ENCODE measurements at places on chromosomes 7 and 10.
A peak's percentile ranks its signal among the peaks of the same experiment; 100 is the strongest.

DNA sequence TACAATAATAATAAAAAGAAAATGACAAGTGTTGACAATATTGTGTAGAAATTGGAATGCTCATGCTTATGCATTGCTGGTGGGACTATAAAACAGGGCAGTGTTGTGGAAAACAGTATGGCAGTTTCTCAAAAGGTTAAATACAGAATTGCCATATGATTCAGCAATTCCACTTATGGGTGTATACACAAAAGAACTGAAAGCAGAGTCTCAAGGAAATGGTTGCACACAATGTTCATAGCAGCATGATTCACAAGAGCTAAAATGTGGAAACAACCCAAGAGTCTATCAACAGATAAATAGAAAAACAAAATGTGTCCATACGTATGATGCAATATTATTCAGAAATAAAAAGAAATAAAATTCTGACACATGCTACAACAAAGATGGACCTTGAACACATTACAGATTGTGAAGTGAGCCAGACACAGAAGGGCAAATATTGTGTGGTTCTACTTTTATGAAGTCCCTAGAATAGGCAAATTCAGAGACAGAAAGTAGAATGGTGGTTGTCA lies 64.8 kb upstream of the GRM8 start:
- DNase-seq, result peak; percentile 88

DNA sequence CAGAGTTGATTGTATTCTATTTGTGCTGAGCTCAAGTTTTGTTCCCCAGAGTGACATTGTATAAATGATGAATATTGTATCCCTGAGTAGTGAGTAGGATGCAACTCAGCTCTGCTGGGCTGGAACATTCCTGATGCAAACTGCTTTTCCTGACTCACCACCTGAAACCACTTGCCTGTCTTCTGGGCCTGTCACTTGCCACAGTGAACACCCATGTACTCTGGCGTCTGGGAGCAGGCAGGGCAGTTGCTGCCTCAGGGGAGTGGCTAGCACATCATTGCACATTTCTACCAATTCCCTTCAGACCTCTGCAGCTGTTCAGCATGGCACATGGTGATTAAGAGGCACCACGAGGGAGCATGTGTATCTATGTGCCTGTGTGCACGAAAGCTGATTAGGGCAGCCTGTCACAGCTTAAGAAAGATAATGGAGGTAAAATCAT lies 157.3 kb downstream of the SND1 start:
- DNase-seq, result peak; percentile 95

DNA sequence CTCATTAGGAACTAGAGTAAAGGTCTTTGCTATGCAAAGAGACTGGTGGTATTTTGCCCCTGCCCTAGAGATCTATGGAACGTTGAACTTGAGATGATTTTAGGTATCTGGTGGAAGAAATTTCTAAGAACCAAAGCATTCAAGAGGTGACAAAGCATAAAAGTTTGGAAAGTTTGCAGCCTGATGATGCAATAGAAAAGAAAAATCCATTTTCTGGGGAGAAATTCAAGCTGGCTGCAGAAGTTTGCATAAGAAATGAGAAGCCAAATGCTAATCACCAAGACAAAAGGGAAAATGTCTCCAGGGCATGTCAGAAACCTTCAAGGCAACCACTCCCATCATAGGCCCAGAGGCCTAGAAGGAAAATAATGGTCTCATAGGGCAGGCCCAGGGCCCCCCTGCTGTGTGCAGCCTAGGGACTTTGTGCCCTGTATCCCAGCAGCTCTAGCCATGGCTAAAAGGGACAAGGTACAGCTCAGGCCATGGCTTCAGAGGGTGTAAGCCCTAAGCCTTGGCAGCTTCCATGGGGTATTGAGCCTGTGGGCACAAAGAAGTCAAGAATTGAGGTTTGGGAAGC lies 16.5 kb downstream of the TFPI2 start:
- no peak for DNase-seq

GRCh38 chr10:11407939-11408338 lies 203.5 kb downstream of the USP6NL start:
- DNase-seq, result no peak

DNA sequence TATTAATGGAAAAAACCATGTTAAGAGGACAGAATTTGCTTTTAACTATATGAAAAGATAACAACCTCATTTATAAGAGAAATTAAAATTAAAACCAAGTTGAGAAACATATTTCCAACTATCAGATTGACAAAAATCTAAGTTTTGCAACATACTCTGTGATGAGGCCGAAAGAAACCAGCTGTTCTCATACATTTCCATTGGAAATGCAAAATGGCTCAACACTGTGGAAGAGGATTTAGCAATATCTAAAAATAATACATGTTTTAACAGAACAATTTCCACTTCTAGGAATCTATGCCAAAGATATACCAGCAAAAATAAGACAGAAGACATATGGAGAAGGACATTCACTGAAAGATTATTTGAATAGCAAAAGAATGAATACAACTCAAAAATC lies 268.8 kb downstream of the DYNC1I1 start:
- DNase-seq, result no peak

DNA sequence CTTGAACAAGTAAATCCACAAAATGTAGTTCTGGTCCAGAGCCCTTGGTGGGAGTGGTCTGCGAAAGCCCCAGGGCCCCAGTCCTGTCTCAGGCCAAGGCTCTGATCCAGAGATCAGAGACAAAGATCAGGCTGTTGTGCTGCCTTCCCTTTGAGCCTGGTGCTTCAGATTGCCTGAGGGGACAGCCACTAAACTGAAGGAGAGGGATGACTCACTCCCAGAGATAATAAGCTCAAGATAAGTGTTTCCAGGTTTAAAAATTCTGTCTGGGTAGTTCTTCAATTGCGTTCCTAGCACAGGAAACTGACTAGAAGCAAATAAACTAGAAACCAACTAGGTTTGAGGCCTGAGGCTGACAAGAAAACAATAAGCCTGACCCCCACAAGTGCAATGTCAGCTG lies 190.2 kb downstream of the RAMP3 start:
- peak; percentile 62 for DNase-seq

- no peak for DNase-seq
Observed at GRCh38 chr10:4836416-4836969, 10.5 kb downstream of the AKR1E2 start.

DNA sequence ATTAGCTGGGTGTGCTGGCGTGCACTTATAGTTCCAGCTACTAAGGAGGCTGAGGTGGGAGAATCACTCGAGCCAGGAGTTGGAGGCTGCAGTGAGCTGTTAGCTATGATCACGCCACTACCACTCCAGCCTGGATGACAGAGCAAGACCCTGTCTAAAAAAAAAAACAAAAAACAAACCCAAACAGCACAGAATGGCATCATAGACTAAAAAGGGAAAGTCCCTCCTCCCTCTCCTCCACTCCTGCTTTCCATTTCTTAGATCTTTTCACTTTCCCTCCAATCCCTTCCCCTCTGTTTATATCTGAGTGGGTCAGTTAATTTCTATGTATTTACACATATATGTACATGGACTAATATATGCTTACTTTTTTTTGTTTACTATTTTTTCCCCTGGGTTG lies 10.4 kb upstream of the PIP4K2A start:
- no peak for DNase-seq

- DNase-seq, result no peak
Observed at GRCh38 chr7:155942226-155942950, 130.1 kb upstream of the SHH start.

DNA sequence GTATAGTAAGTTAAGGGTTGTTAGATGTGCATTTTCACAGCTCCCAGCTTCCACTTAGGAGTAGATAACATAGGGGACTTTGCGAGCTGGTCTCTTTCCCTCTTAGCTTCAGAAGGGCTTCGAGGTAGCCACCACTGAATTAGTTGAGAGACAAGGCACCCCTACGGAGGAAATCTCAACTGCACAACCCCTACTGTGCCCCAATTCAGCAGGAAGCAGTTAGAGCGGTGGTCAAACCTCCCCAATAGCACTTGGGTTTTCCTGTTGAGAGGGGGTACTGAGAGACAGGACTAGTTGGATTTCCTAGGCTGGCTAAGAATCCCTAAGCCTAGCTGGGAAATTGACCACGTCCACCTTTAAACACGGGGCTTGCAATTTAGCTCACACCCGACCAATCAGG lies 1.1 kb upstream of the HERPUD2 start:
- no peak for DNase-seq

DNA sequence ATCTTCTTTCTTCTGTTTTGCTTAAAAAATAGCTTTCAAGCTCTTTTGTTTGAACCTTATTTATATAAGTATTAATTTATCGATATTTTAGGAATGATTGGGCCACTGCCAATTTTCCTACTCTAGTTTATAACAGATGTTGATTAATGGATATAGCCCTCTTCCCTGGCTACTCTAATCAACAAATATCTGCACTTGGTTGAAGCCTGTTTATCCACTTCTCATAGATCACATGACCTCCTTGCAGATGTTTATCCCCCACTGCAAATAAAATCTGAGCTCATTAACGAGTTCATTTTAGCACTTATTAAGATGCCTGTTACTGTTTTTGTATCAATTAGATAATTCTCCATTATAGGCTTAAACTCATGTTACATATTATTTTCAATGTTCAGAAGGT lies 715.3 kb downstream of the CNTNAP2 start:
- no peak for DNase-seq

GRCh38 chr7:149281508-149282330 lies 19.7 kb downstream of the ZNF783 start:
- DNase-seq, result no peak
